ENCODE measurements at places on chromosomes 16 and 17. TPM values are rescaled to one million over a fixed set of nuclear protein-coding genes. Genes with fewer than 3 reads are reported as not detected.

Gene TEX14
- total RNA-seq, result under 0.01 TPM

Gene C16orf92
- total RNA-seq, result not detected

Gene AHSP
- not detected for total RNA-seq

Gene PDIA2
- total RNA-seq, result not detected

Gene CCDC40
- 0.97 TPM for total RNA-seq

Gene CD79B
- 2.0 TPM for total RNA-seq

Gene TSNAXIP1
- 0.32 TPM for total RNA-seq

Gene BBS2
- 50.0 TPM for total RNA-seq

Gene DNAAF1
- not detected for total RNA-seq
